ENCODE measurements at places on chromosomes 2 and 18. TPM values are rescaled to one million over a fixed set of nuclear protein-coding genes. Genes with fewer than 3 reads are reported as not detected.

Gene REG3A
- not detected for total RNA-seq

Gene KRTCAP3
- total RNA-seq: 4.2 TPM

- H3K4me3 ChIP-seq: no peak overlapping the region
- H3K36me3 ChIP-seq: peaks cover 37% of the 10 kb centered on the region
- peaks cover 6% of the 10 kb centered on the region for H3K27me3 ChIP-seq
- H3K4me1 ChIP-seq: no peaks in the 10 kb centered on the region
Observed at GRCh38 chr18:79737426-79737825, 57.8 kb downstream of the CTDP1 start.

- H3K27ac ChIP-seq: no peak overlapping the region
- H3K36me3 ChIP-seq: no peaks in the 10 kb centered on the region
- peaks cover 40% of the 10 kb centered on the region for H3K4me1 ChIP-seq
- H3K27me3 ChIP-seq: peaks cover 8% of the 10 kb centered on the region
- peak; percentile 36 for DNase-seq
Observed at GRCh38 chr18:79442508-79443221, 46.9 kb downstream of the NFATC1 start.

DNA sequence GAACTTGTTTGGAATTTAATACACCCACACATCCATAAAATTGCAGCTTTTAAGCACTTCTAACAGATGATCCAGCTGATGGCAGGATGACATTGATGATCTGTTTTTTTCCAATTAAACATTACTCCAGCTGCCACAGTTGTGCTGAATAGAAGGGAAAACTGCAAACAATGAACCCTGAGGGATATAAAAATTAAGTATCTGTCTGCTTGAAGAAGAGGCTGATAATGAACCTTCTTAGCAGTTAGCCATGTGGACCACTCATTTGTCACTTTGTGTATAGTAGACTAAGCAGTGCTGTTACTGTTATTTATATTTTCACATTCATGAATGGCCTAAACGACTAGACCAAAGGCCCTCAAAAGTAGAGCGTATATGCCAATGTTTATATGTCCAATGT lies 1201.0 kb upstream of the LRRTM1 start:
- no peaks in the 10 kb centered on the region for H3K4me1 ChIP-seq
- no peak for DNase-seq
- H3K27ac ChIP-seq: no peak overlapping the region
- H3K36me3 ChIP-seq: no peaks in the 10 kb centered on the region
- H3K27me3 ChIP-seq: no peaks in the 10 kb centered on the region
- no peak overlapping the region for H3K4me3 ChIP-seq

DNA sequence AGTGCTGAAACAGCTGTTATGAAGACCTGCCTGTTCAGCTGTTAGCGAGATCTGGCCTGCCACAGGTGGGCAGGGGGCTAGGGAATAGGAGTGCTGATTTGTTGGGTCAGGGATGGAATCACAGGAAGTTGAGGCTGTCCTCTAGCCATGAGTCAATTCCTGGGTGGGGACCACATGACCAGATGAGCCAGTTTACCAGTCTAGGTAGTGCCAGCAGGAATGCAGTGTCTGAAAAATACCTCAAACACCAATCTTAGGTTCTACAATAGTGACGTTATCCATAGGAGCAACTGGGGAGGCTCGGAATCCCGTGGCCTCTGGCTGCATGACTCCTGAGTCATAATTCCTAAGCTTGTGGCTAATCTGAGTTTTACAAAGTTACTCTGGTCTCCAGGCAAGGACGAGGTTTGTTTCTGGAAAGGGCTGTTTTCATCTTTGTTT lies 44.9 kb downstream of the DYSF start:
- DNase-seq: no peak
- no peaks in the 10 kb centered on the region for H3K4me1 ChIP-seq
- H3K4me3 ChIP-seq: no peak overlapping the region
- H3K27ac ChIP-seq: no peak overlapping the region
- no peaks in the 10 kb centered on the region for H3K36me3 ChIP-seq

DNA sequence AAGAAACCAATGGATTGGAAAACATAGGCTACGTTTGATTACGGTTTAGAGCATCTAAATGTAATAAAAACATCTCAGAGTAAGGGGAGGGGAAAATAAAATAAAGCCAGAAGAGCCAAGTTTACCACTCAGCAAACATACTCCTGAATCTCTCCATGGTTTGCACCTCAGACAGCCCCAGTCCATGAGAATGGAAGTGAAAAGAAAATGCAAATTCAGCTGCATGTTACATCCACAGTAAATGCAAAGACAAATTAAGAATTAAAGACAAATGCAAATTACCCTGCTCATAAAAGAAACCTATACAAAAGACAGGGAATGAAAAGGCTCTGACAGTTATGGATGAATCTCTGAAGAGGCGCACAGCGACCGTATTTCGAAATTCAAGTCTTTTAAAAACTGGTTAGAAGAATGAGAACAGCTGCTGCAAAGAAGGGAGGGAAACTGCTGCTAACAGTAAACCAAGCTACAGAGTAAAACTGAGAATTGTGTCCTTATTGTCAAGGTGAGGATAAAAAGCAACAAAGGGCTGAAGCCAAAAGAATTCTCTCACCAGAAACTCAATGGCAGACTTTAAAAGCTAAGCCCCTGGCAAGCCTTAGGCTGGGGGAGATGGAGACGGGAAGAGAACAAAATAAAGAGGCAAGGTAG lies 197.9 kb upstream of the ACVR2A start:
- peaks cover 33% of the 10 kb centered on the region for H3K4me1 ChIP-seq
- no peak overlapping the region for H3K4me3 ChIP-seq
- H3K27me3 ChIP-seq: peaks cover 2% of the 10 kb centered on the region
- H3K36me3 ChIP-seq: no peaks in the 10 kb centered on the region
- no peak for DNase-seq

GRCh38 chr2:119366649-119367471 lies at the start of the genes C2orf76 and DBI:
TSS of gene C2orf76 (minus strand) at chr2:119366834. CDS start at chr2:119339959, 26,875 bp downstream.
TSS of gene DBI (plus strand) at chr2:119366977. CDS start at chr2:119367052, 75 bp downstream.
- H3K27ac ChIP-seq: peak within 1 kb of the TSS; percentile 96
- peaks cover 2% of the 10 kb centered on the region for H3K27me3 ChIP-seq
- peak within 1 kb of the TSS; percentile 99 for H3K4me3 ChIP-seq
- peaks cover under 1% of the 10 kb centered on the region for H3K36me3 ChIP-seq

DNA sequence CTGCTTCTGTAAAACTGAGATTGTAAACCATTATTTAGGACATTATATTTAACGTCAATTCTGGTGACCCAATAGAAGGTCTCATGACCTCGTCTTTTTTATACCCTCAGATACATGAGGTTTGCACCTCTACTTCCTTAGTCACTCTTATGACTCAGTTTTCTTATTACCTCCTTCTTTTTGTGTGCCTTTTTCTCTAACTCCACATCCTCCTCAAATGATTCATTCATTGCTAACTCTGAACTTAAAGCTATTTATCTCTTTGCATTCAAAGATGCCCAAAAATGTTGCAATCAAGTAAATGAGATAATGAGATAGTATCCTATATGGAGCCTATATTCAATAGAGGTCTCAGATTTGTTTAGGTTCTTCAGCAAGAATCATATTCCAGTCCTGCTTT lies 121.0 kb upstream of the KYNU start:
- H3K27ac ChIP-seq: no peak overlapping the region
- no peaks in the 10 kb centered on the region for H3K27me3 ChIP-seq
- no peaks in the 10 kb centered on the region for H3K36me3 ChIP-seq
- DNase-seq: no peak

- no peak within 1 kb of the TSS for H3K27ac ChIP-seq
- no peak for DNase-seq
- peaks cover 5% of the 10 kb centered on the region for H3K27me3 ChIP-seq
- H3K4me1 ChIP-seq: peaks cover 12% of the 10 kb centered on the region
- no peaks in the 10 kb centered on the region for H3K36me3 ChIP-seq
Observed at GRCh38 chr2:85409845-85410583, at the start of gene CAPG. TSS of gene CAPG (minus strand) at chr2:85410366. CDS start at chr2:85402145, 8,221 bp downstream.

- DNase-seq: peak; percentile 18
- peaks cover 7% of the 10 kb centered on the region for H3K4me1 ChIP-seq
- H3K4me3 ChIP-seq: no peak overlapping the region
- H3K36me3 ChIP-seq: no peaks in the 10 kb centered on the region
- H3K27ac ChIP-seq: no peak overlapping the region
Observed at GRCh38 chr2:115596659-115597375, 1154.4 kb downstream of the DPP10 start.

DNA sequence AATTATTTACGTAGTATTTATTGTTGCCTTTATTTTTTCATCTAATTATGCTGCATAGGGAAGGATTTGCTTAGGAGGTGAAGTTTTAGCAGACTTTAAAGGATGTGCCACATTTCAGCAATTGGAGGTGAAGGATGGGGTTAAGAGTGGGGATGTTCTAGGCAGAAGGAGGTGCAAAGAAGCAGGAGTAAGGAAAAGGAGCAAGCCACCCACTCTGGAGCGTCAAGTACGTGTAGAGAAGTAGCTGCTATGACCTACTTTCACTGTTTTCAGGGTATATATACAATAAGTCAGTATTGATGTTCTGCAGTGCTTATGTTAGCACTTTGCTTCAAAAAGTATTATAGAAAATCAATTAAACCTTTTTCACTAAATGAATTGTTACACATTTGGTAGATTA lies 34.4 kb downstream of the ITGAV start:
- no peaks in the 10 kb centered on the region for H3K4me1 ChIP-seq
- H3K4me3 ChIP-seq: no peak overlapping the region
- H3K27me3 ChIP-seq: no peaks in the 10 kb centered on the region
- no peaks in the 10 kb centered on the region for H3K36me3 ChIP-seq
- H3K27ac ChIP-seq: no peak overlapping the region
- DNase-seq: no peak

DNA sequence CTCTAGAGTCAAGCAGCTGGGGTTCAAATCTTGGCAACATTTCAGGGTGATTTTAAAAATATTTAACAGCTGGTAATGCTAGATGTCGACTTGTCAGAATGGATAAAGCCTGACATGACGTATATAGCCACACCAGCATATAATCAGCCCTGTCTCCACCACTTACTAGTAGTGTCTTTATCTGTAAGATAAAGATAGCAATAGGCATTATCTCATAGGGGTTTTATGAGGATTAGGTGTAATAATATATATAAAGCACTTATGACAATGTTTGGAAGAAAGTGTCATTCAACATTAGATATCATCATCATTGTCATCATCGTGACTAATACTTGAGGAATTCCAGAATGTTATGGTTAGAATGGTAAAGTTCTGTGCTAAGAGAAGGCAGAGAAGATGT lies 369.0 kb upstream of the CWC22 start:
- H3K4me3 ChIP-seq: no peak overlapping the region
- H3K27me3 ChIP-seq: no peaks in the 10 kb centered on the region
- no peak for DNase-seq
- H3K36me3 ChIP-seq: no peaks in the 10 kb centered on the region
- no peak overlapping the region for H3K27ac ChIP-seq
